ENCODE measurements at places on chromosomes 11 and 22.

GRCh38 chr22:38674888-38675287, 6.9 kb upstream of the TOMM22 start:
- DNase-seq, result no peak

GRCh38 chr11:88231894-88232482, 56.7 kb upstream of the RAB38 start:
- no peak for DNase-seq

GRCh38 chr11:66624450-66624849, 8.0 kb downstream of the RBM14 start:
- no peak for DNase-seq

DNA sequence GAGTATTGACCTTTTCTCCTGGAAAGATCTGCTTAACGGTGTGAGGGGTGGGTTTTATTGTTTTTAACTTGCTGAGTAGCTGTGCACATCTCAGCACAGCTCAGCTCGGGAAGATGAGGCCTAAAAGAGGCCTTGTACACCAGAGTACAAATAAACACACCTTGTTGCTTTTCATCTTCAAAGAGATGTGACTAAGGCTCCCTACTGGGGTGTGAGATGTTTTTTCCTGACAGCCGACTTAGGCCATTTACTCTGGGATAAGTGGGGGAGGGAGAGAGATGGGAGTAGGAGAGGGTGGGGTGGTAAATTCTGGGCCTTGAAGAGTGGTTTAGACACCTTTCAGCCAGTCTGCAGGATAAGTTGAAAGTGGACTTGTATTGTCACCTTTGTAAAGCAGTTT, 2.9 kb downstream of the LDLRAD3 start:
- no peak for DNase-seq

DNA sequence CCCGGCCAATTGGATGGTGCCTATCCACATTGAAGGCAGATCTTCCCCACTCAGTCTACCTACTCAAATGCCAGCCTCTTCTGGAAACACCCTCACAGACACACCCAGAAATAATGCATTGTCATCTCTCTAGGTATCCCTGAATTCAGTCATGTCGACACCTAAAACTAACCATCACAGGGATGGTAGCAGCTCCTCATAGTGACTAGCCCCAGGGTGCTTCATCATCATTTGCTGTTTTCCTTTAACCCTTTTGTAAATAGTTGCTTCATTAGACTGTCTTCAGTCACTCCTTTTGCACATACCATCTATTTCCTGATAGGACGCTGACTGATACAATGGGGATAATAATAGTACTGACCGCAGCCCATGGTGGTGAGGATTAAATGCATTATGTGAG, 18.8 kb upstream of the AMOTL1 start:
- no peak for DNase-seq

- DNase-seq, result no peak
Measured at GRCh38 chr22:38034278-38034882, 22.8 kb upstream of the PICK1 start.

DNA sequence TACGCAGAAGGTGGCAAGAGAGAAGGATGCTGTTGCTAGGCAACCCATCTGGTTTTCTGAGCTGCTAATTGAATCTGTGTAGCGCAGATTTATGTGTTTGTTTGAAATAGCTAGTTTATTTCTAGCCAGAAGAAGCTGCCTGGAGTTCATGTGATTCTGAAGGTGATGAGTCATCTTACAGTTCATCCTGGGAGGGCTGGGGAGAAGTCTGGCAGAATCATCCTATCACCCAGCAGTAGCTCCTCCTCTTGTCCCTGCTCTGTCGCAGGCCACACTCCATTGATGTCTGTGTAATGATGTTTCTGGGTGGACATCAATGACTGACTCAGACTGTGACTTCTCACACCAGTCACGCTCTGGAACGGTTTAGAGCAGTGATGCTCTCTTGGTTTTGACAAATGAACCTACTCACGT, 4.8 kb upstream of the FBXO7 start:
- no peak for DNase-seq

DNA sequence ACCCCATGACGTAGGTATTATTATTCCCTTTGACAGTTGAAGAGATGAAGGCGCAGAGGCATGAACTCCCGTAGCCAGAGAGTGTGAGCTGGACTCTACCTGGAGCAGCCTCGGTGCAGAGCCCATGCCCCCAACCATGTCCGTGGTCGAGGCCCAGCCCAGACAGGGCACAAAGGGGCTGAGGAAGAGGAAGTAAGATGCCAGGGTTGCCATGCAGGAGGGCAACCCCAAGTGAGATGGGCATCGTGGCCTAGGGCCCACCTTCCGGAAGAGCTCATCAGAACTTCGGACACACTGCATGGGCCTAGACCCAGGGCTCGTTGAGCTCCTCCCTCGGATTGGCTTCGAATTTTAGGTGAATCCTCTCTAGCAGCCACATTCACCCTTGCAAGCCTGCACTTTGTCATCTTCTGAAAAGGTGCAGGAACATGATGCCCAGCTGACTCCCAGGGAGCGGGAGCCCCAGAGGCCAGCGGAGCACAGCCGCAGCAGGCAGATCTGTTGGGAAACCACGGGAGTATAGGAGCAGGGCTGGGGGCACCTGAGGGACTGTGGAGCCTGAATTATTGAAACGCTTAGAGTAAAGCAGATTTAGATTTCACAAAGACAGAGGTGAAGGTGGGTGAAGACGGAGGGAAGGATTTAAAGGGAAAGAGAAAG, 29.0 kb upstream of the JAM3 start:
- no peak for DNase-seq

Data from stimulated activated CD4-positive, alpha-beta T cell treated with anti-CD3 and anti-CD28 coated beads, TNF-alpha, amount 100 ng/mL, for 1 hour (primary cell).